CD4-positive, alpha-beta T cell (primary cell): ENCODE measurements at places on chromosomes 13 and 19.

- no peak for DNase-seq
Measured at GRCh38 chr19:44570603-44570983, 41.1 kb upstream of the CEACAM20 start.

GRCh38 chr13:46663206-46664037, 110.5 kb downstream of the LRCH1 start:
- DNase-seq: no peak

DNA sequence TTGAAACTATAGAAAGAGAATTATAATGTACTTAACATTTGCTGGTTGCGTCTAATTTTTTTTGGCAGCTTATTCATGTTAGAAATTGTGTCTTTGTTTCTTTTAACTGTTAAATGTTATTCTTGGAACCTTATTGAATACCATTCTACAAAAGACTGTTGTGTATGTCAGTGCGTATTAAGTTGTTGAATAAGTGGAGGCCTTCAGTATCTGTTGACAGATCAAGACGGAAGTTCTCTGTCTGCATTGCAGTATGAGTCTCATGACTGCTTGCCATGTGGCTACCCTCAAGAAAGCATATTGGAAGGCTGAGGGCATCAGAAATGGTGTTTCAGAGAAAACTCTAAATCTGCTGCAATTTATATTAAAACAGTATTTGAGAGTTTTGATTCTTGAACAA, 8.5 kb downstream of the UBA2 start:
- DNase-seq: no peak

DNA sequence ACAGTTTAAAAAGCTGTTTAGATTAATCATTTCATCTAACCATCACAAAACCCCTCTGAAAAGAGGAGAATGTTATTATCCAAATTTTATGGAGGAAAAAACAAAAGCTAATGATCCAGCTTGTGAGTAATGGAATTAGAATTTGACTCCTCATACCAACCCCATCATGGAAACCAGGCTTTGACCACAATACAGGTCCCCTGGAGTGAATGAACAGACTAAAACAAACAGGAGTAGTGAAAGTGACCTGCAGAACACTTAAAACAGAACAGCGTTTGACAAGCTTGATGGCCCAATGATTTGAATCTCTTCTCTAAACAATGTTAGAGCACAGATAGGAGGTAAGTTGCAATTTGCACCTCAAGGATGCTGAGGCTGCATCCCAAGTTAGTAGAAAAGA, 230.0 kb downstream of the DCT start:
- DNase-seq: no peak

- no peak for DNase-seq
Measured at GRCh38 chr13:27125357-27126282, 46.0 kb downstream of the USP12 start.
